ENCODE measurements at places on chromosomes 3 and 15.
A peak's percentile ranks its signal among the peaks of the same experiment; 100 is the strongest.

- DNase-seq: no peak
Observed at GRCh38 chr15:49418811-49419210, 4.2 kb upstream of the FGF7 start.

- DNase-seq: peak; percentile 84
Observed at GRCh38 chr15:68795298-68795848, 25.3 kb downstream of the ANP32A start.

DNA sequence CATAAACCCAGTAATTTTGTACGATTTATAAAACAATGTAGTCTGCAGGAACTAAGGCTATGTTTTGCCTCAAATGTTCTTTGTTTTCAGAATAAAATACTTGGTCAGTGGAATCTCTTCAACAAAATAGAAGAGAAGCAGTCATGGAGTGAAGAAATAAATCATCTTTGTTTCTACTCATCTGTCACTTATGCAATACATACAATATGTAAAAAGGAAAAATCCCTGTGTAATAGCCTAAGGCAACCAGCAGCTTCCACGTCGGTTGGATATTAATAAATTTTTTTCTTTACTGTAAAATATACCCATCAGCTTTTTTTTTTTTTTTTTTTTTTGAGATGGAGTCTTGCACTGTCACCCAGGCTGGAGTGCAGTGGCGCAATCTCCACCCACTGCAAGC is 5.2 kb upstream of the WDR5B start:
- no peak for DNase-seq

DNA sequence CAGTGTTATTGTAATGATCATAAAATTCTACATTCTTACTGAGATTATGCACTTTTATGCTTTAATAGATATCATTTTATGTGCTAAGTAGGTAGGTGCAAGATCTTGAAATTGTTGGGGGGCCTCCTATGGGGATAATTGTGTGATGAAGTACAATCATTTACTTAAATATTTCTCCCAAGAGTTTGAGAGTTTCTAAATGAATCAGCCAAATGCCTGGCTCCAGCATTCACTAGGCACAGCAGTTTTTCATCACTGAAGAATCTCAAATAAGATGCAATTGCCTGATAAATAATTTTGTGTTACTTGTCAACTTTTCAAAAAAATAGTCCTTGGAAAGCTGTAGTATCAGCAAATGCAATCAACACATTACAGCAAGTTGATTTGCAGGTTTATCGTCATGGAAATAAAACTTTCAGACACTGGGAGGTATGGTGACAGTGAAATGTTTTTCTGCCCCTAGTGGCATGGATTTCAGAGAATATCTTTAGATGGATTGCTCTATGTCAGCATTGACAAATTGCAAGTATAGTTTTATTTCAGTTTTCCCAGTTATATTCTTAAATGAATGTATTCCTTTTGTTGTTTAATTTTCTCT is 167.1 kb downstream of the NEK11 start:
- no peak for DNase-seq

GRCh38 chr3:61562042-61562720 is 810 bp downstream of the PTPRG start:
- DNase-seq: no peak

DNA sequence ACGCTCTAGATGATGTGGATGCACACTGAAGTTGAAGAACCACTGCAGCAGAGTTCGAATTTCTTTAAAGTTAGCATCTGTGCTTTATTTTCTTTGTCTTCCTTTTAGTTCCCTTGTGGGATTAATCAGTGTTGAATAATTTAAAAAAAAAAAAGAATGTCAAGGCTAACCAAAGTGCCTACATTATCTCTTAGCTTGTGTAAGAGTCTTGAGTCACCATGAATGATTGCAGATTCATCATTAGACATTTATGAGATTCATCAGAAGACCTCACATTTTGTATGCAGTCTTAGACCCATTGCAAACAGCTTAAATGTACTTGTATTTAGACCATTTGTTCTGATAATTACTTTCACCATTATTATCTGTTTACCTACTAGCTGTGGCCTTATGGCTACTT is 182.2 kb downstream of the FNDC3B start:
- DNase-seq: no peak

- no peak for DNase-seq
Observed at GRCh38 chr3:147195887-147196286, 210.5 kb downstream of the ZIC4 start.

GRCh38 chr3:124964387-124964786 is 29.8 kb upstream of the MUC13 start:
- DNase-seq: no peak

- DNase-seq: no peak
Observed at GRCh38 chr3:141913150-141913811, 36.8 kb downstream of the ATP1B3 start.

- no peak for DNase-seq
Observed at GRCh38 chr3:43249405-43249804, 36.9 kb upstream of the SNRK start.

GRCh38 chr3:41688595-41689380 is 273.1 kb downstream of the ULK4 start:
- no peak for DNase-seq

GRCh38 chr3:150996731-150997130 is 24.2 kb upstream of the CLRN1 start:
- DNase-seq: no peak

- no peak for DNase-seq
Observed at GRCh38 chr15:70768257-70768883, 5.0 kb upstream of the UACA start.

DNA sequence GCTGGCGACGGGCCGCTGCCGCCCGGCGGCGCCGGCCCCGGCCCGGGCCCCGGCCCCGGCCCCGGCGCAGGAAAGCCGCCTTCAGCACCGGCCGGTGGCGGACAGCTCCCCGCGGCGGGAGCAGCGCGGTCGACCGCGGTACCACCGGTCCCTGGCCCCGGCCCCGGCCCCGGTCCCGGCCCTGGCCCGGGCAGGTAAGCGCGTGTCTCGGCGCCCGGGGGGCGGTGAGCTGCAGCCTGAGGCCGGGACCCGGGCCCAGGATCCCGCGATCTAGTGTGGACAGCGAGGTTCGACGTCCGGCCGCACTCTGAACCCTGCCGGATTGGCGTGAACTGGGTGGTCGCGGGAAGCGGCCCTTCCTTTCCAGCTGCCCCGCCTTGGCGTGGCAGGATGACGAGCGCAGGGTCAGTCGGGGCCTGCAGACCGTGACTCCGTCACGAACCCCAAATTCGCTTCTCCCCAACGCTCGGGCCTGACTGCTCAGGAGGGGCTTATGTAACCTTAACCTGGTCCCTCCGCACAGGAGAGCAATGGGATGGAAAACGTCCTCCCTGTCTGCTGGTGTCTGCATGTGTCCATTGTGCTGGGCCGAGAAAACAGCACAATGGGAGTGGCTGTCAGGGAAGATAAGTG is 472 bp downstream of the BSN start:
- peak; percentile 38 for DNase-seq

Data from left renal cortex interstitium (tissue), 4 donors.